Hair follicle dermal papilla cell (primary cell): ENCODE measurements at places on chromosomes 5 and 9. TPM values are rescaled to one million over a fixed set of nuclear protein-coding genes. Genes with fewer than 3 reads are reported as not detected.

CDKN2A gene
- total RNA-seq = 12.3 and 17.2 TPM in 2 replicates

FREM1 gene
- total RNA-seq = 0.61 and 0.97 TPM in 2 replicates

AP3B1 gene
- total RNA-seq = 61.1 and 69.0 TPM in 2 replicates

RNF208 gene
- 0.16 and 0.85 TPM in 2 replicates for total RNA-seq

EIF4E1B gene
- not detected in 2 replicates for total RNA-seq

S100Z gene
- not detected in 2 replicates for total RNA-seq

MAN2A1 gene
- 131 and 154 TPM in 2 replicates for total RNA-seq
